NCI-H2081 (cell line): ENCODE measurements at places on chromosomes 3 and 15.
A peak's percentile ranks its signal among the peaks of the same experiment; 100 is the strongest.

DNA sequence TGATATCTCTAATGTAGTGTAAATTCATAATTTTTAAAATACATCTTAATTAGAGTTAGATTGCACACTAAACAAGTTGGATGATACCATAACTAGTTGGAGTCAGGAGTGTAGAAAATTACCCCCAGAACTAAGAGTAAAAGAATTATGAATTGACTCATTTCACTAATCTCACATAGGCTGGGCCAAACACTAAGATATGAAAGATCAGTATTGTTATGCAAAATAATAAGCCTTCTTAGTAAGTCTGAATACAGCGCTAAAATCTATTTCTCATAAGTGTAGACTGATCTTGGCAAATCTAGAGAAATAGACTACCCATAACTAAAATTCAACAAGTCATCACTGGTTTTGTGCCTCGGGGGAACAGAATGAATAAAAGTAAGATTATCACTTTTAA lies 979.0 kb downstream of the ROBO1 start:
- DNase-seq, result no peak

GRCh38 chr3:90007778-90008499 lies 900.5 kb downstream of the EPHA3 start:
- DNase-seq, result no peak

GRCh38 chr3:38645076-38645475 lies 4.4 kb downstream of the SCN5A start:
- no peak for DNase-seq

DNA sequence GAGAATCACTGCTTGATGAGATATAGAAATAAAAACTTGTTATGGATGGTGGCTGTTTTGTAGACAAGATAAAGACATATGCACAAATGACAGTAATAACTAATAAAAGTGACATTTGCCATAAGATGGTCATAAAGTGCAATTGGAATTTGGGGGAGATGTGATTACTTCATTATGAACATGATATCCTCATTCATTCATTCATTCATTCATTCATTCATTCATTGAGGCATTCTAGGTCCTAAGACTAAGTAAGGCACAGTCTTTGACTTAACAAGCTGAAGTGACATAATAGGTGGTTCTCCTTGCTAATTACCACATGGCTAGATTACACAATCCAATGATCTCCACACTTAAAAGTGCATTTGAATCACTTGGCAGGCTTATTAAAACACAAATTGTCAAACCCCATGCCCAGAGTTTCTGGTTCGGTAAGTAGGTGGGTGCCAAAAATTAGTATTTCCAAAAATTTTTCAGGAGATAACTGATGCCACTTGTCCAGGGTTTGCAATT lies 18.9 kb downstream of the RAP2B start:
- no peak for DNase-seq

GRCh38 chr15:38844736-38845135 lies 280.1 kb upstream of the RASGRP1 start:
- no peak for DNase-seq

DNA sequence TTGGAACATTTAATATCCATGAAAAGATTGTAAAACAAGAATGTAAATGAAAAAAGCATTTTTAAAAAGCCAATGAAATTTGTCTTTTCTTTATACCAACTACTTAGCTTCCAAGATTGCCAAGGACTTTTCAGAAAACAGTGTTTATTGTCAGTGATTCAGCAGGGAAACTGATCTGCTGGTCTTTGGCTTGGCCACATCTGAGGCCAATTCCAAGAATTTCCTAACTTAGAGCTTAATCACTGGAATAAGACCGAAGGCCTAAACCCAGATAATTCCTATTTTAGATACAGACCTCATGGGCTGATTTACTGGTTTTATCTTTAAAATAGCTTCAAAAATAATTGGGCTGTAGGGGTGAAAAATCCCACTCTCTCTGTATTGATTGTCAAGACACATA lies 260.5 kb upstream of the RORA start:
- no peak for DNase-seq

DNA sequence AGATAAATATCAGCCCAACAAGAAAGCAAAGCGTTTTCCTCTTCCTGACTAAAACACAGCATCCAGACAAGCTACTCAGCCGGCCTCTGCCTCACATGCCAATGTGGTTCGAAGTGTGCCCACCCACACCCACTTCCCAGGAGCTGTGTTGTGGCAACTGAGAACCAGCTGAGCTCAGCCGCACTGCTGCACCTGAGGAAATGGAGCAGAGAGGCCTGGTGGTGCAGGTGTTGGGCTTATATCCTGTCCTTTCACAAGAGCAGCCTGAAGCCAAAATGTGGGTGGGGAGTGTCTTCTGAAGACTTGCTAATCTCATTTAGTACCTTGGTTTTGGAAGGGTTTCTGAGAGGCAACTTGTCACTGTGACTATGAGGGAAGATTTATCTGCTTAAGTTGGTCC lies 23.0 kb upstream of the RETNLB start:
- no peak for DNase-seq

DNA sequence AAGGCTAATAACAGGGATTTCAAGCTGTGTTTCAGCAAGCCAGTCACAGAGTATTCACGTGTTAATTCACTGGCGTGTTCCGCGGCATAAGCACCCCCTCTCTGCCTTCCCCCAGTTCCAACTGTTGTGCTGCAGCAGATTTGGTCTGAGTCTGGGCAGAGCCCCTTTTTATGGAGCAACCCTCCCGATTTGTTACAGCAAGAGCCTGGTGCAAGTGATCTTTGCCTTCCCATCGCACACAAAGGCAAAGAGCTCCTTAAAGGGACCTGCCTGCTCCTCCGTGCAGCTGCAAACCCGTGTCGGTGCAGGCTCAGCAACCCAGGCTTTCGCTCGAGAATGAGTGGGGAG lies 170.5 kb downstream of the KCNAB1 start:
- DNase-seq, result no peak

DNA sequence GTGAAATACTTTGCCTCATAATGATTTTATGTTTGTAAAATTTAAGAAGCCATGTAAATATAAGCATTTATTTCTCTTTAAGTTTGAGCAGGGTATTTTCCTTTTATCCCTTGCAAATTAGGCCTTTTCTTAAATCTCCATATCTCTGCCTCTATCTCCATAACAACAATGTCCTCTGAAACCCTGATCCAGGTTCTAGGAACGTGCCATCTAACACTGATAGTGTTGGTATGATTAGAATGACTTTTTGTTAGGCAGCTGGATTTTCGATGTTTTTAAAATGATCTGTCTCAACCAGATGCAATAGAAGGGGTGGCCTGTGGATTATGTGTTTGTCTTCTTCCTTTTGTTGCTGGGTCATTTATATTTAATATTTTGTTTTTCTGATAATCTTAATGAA lies 77.9 kb downstream of the TRPC1 start:
- no peak for DNase-seq

DNA sequence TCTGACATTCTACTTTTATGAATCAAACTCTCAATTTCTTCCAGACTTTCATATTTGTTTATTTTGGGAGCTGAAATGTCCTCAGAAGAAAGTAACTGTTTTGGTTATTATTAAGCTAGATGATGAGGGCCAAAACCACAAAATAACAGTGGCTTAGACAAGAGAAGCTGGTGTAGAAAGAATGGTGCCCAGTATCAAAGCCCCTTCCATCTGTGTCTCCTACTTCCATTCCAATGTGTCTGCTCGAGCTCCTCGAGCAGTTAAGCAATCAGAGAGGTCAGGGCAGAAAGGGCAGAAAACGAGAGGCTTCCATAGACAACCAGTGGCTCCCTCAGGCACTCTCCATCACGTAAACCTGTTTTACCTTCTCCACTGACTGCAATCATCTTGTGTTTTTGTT lies 59.7 kb upstream of the MAGI1 start:
- no peak for DNase-seq

- no peak for DNase-seq
Observed at GRCh38 chr3:135314237-135314636, 519.2 kb downstream of the EPHB1 start.

GRCh38 chr3:194365978-194366490 lies 3.5 kb downstream of the LRRC15 start:
- DNase-seq, result no peak

DNA sequence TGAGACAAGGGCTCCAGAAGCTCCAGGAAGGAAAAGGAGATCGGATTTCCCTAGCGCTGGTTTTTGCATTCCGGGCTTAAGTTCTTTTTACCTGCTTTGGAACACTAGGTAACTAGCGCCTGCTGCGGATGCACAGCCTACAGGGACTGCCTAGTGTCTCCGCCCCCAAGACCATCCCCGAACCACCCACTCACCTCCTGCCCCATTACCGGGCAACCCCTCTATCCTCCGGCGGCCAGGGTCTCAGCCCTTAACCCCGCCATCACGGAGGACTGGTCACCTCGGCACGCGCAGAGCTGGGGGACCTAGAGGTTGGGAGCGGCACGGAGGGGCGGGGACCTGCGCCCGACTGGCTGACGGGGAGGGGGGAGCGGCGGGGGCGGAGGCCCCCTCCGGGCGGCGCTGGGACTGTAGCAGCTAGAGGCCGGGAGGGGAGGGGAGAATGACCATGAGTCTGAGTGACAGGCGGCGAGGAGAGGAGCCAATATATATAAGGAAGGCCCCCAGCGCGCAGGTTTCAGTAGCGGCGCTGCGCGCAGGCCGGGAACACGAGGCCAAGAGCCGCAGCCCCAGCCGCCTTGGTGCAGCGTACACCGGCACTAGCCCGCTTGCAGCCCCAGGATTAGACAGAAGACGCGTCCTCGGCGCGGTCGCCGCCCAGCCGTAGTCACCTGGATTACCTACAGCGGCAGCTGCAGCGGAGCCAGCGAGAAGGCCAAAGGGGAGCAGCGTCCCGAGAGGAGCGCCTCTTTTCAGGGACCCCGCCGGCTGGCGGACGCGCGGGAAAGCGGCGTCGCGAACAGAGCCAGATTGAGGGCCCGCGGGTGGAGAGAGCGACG lies at the start of gene DLL4:
DLL4 (plus strand) TSS at position 520 of the 839 bp plus-strand sequence. CDS start 329 bp downstream, outside the sequence.
- peak; percentile 78 for DNase-seq

GRCh38 chr3:144948711-144949110 lies 977.1 kb downstream of the DIPK2A start:
- DNase-seq, result no peak

DNA sequence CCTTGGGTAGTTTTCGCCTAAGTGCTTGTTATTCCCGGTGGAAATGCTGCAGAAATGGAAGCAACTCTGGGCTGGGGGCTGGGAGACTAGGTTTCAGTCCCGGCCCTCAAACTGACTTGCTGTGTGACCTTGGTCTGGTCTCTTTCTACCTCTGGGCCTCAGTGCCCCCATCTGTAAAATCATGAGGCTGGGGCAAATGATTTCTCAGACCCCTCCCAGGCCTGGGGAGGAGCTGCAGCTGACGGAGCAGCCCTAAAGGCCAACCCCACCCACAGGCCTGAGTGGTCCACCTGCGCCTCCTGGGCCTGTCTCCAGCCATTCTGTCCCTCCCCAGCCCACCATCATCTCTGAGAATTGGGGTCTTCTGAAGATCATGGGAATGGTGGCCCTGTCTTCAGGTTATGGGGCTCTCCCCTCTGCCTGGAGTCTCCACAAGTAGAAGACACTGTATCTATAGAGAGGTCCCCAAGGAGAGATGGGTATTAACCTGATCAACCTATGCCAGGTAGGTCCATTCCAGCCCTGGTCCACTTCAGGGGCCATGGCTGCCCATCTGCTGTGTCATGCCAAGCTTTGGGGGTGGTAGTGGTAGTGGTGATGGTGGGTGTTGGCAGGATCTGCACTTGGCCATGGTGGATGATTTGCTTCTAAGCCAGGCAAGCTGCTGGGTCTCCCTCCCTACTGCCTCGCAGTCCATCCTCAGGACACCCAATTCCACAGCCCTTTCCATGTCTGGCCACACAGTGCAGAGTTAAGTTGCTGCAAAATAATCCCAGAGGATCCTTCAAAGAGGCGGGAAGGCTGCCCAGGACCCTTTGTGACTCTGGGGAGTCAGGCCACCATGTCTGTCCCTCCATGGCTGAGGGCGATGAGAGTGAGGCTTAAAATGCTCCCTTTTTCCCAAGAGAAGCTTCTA lies 46.0 kb downstream of the ITGA11 start:
- no peak for DNase-seq

GRCh38 chr3:196970547-196971093 lies 2.0 kb upstream of the PIGZ start:
- no peak for DNase-seq

DNA sequence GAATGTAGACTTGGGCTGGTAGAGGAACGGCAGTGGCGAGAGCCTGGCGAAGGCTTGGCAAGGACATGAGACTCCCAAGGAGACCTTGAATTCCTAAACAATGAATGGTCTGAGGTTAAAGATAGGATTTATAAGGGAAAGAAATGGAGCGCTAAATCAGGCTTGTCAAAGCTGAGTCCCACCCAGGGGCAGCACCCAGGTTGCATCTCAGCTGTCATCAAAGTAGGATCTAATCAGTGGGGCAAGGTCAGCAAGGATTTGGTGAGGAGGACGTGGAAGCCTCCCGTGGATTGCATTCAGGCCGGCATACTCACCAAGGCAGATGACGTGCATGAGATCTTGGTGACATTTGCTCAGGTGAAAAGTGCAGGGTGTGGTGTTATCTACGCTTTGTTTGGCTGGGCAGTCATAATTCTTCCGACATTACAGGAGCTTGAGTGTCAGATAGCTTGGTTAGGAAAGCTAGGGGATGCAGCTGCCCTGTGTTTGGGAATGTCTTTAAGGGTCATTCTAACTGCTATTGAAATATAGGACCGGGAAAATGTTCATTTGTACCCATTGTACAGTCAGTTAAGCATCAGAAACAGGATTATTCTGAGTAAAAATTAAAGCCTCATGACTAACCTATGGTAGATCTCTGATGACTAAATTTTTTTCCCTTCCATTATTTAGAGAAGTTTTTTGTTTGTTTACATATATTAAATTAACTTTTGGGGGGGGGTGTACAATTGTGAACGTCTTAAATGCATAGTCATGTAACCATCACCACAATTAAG lies 99.4 kb upstream of the TSC22D2 start:
- DNase-seq, result no peak

DNA sequence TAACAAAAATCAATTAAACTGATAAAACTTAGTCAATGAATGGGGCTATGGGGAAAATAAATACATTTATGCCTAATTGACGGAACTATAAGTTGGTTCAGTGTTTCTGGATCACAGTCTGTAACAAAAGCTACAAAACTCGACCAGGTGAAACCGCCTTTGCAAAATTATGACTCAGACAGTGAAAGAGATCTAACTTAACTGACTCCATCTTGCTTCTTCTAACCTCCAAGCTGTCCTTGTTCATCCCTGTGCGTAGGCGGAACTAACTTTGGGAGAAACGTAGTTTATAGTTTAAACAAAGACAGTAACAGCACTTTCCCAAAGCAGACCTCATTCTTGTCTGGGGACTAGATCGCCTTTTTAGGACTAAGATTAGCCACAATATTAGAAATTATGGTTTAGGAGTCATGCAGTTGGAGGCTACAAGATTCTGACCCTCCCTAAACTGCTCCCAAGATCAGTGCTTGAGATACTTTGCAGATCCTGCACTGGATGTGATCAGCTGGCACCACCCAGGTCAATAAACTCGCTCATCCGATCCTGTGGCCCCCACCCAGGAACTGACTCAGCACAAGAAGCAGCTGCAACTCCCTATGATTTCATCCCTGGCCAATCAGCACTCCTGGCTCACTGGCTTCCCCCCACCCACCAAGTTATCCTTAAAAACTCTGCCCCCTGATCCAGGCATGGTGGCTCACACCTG lies 7.2 kb upstream of the MFGE8 start:
- no peak for DNase-seq

- peak; percentile 60 for DNase-seq
Observed at GRCh38 chr3:129003578-129004112, 2.5 kb downstream of the EFCC1 start.
